ENCODE measurements at places on chromosomes 1 and 21.

GRCh38 chr1:203207751-203208150 lies 21.2 kb upstream of the CHI3L1 start:
- no peak for DNase-seq

DNA sequence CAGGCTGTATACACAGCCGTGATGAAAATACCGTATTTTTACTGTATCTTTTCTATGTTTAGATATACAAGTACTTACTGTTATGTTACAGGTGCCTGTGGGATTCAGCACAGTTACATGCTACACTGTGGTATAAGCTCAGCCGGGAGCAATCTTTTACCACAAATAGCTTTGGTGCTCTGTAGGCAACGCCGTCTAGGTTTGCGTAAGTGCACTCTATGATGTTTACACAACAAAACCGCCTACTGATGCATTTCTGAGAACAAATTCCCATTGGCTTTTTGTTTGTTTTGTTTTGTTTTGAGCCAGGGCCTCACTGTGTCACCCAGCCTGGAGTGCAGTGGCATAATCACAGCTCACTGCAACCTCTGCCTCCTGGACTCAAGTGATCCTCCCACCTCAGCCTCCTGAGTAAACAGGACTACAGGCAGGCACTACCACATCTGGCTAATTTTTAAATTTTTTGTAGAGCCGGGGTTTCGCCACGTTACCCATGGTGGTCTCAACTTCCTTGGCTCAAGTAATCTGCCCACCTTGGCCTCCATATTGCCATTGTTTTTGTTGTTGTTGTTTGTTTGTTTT lies 81.0 kb downstream of the SCCPDH start:
- no peak for DNase-seq

DNA sequence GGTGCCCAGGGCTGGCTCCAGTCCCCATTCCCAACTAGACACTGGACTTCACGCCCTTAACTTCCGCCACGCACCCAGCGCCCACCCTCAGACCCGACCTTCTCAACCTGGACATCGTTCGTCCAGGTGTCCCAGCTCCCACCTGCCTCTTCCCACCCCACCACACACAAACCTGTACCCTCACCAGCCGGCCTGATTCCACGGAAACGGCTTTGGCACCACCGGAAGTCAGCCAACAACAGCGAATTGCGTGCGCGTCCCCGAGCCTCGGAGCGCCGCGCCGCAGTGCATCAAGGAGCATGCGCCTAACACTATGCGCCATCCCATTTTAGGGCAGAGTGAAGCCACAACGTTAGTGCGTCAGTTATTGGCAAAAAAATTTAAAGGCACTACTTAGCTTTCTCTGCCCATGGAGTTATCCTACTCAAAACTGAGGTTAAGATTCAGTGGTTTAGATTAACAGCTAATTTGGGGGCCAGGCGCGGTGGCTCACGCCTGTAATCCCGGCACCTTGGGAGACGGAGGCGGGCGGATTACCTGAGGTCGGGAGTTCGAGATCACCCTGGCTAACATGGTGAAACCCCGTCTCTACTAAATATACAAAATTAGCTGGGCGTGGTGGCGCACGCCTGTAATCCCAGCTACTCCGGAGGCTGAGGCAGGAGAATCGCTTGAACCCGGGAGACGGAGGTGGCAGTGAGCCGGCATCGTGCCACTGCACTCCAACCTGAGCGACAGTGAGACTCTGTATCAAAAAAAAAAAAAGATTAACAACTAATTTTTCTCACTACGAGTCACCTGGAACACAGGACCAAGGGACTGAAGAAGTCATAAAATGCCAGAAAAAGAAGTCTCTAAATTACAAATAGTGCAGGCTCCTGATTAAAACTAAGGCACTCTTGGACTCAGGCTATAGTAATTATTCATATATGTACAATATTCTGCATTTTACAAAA lies at the start of gene GON4L:
Gene GON4L, minus strand, starts transcription at position 240 of the 956 bp plus-strand sequence. CDS start 3,434 bp downstream, outside the sequence.
- DNase-seq: peak; percentile 68

DNA sequence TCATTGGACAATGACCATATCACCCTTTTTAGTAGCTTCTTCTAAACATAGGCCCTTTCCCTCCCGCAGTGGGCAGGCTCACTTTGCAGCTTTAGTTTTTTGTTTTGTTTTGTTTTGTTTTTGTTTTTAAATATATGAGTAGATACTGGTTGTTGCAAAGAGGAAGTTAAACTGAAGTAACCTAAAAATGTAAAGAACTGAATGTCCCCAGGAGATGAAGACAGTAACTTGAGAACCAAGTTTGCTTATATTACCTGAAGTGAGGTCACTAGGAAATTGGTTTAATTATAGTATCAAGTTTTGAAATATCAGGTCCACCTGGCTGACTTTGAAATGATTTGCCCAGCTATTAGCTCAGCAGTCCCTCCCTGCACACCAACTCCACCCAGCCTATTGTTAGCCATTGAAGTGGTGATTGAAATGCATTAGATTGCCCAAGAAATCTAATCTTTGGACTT lies 18.2 kb downstream of the SMAP2 start:
- DNase-seq: no peak

DNA sequence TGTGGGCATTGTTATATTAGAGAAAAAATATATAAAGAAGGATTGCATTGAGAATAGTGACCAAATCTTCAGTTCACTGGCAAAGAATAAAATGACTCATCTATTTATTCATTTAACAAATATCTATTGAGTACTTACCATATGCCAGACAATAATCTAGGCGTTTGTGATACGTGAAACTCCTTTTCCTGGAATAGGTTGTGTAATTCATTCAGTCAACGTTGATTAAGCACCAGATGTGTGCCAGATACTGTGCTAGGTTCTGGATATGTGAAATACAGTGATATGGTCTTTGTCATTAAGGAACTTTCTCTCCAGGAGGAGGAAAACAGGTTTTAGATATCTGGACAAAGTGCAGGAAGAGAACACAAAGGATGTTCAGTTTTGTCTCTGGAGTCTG lies 344.5 kb downstream of the RWDD3 start:
- no peak for DNase-seq

- no peak for DNase-seq
Observed at GRCh38 chr1:245240648-245241165, 85.9 kb downstream of the KIF26B start.

DNA sequence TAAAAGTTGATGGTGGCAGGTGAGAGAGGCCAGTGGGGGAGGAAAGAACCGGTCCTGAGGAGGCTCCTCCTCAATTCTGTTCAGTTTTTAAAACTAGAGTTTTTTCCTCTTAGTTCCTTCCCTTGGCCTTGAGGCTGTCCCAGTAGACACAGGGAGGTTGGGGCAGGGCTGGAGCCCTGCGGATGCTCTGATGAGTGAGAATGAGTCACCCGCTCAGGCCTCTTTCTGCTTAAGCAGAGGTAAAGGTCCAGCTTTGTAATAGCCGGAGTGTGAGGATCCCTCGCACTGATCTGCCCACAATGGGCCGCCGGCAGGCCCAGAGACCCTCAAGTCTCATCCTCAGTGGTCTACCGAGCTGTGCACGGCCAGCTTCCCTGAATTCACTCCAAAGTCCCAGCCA lies 49.6 kb upstream of the IRF2BP2 start:
- no peak for DNase-seq

GRCh38 chr21:33734291-33734690 lies 92.0 kb downstream of the ITSN1 start:
- DNase-seq: no peak

DNA sequence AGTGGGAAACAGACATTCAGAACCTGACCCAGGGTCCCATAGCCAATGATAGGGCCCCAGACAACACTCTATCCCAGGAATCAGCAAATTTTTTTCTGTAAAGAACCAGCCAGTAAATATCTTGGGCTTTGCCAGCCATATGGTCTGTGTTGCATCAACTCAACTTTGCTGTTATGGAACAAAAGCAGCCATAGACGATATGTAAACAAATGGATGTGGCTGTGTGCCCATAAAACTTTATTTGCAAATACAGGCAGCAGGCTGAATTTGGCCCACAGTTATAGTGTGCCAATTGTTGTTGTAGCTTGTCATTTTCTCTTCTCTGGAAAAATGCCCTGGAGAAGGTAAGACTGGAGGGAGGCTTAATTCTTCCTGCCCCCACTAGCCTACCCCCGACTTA lies 431.1 kb upstream of the VAMP3 start:
- no peak for DNase-seq

- no peak for DNase-seq
Observed at GRCh38 chr1:245962453-245962852, 544.6 kb downstream of the SMYD3 start.

DNA sequence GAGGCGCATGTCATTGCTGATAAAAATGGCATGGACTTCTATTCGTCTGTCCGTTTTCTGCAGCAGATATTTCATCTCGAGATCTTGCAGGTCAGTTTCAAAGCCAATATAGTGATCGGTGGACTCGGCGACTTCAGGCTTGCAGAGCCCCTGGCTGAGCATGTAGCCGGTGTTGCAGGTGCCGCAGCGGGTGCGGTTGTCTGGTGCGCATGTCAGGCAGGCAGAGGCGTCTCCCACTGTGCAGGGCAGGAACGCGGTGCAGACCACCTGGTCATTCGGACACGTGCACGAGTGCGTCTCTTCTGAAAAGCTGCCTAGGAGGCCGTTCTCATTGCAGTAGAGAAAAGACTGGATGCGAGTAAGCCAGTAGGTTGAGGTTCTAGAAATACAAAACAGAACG lies 378.9 kb downstream of the BRINP3 start:
- no peak for DNase-seq

DNA sequence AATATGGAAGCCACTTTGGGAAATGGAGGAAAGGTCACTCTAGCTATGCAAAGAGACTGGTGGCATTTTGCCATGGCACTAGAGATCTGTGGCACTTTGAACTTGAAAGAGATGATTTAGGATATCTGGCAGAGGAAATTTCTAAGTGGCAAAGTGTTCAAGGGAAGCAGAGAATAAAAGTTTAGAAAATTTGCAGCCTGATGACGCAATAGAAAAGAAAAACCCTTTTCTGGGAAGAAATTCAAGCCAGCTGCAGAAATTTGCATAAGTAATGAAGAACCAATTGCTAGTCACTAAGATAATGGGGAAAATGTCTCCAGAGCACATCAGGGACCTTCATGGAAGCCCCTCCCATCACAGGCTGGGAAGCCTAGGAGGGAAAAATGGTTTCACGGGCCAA lies 191.1 kb upstream of the B3GALT2 start:
- no peak for DNase-seq

GRCh38 chr21:31606081-31606874 lies 53.2 kb upstream of the SOD1 start:
- no peak for DNase-seq

GRCh38 chr21:25640943-25641292 lies 1.9 kb downstream of the JAM2 start:
- DNase-seq: no peak

GRCh38 chr1:27931184-27931583 lies 3.6 kb upstream of the SMPDL3B start:
- DNase-seq: no peak

GRCh38 chr21:20187028-20187427 lies 811.2 kb upstream of the NCAM2 start:
- no peak for DNase-seq

GRCh38 chr1:11350265-11350664 lies 77.3 kb downstream of the UBIAD1 start:
- no peak for DNase-seq

- no peak for DNase-seq
Observed at GRCh38 chr1:67687198-67687545, 2.2 kb downstream of the GADD45A start.

- DNase-seq: no peak
Observed at GRCh38 chr1:162639718-162640117, 7.5 kb downstream of the DDR2 start.

GRCh38 chr1:166307261-166308188 lies 140.7 kb upstream of the FAM78B start:
- DNase-seq: no peak

GRCh38 chr1:9420835-9421532 lies 118.3 kb upstream of the SLC25A33 start:
- DNase-seq: no peak

- no peak for DNase-seq
Observed at GRCh38 chr1:74715236-74715502, 17.7 kb downstream of the CRYZ start.

- no peak for DNase-seq
Observed at GRCh38 chr1:117171900-117172511, 38.7 kb downstream of the VTCN1 start.

DNA sequence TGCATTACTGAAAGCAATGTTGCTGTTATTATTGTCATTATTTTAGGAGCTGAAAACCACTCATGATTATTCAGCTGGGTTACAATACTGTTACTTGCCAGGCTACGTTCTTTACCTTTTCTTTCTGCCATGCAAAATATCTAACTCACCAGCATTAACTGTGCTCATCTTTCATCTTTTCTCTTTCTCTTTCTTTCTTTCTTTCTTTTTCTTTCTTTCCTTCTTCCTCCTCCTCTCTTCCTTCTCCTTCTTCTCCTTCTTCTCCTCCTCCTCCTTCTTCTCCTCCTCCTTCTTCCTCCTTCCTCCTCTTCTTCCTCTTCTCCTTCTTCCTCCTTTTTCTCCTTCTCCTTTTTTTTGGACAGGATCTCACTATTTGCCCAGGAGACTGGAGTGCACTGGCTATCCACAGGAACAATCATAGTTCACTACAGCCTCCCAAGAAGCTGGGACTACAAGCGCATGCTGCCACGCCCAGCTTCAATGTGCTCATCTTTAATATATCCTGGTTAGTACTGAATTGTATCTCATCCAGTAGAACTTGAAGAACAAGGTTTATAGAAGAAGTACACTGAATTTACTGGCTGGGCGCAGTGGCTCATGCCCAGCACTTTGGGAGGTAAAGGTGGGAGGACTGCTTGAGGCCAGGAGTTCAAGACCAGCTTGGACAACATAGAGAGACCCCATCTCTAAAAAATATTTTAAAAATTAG lies 6.9 kb upstream of the ZMYM4 start:
- no peak for DNase-seq

- DNase-seq: no peak
Observed at GRCh38 chr1:48495911-48496310, 23.9 kb upstream of the SPATA6 start.

GRCh38 chr1:75952016-75952415 lies 19.8 kb upstream of the ASB17 start:
- no peak for DNase-seq

- DNase-seq: no peak
Observed at GRCh38 chr21:37630872-37631271, 264.3 kb downstream of the DYRK1A start.

- no peak for DNase-seq
Observed at GRCh38 chr1:84000954-84001495, 2.1 kb upstream of the TTLL7 start.

All from GOT3 (cell line).